ENCODE measurements at places on chromosomes 6 and 20.
A peak's percentile ranks its signal among the peaks of the same experiment; 100 is the strongest.

GRCh38 chr20:53899351-53900167 lies 170.8 kb downstream of the BCAS1 start:
- DNase-seq: peak; percentile 62

DNA sequence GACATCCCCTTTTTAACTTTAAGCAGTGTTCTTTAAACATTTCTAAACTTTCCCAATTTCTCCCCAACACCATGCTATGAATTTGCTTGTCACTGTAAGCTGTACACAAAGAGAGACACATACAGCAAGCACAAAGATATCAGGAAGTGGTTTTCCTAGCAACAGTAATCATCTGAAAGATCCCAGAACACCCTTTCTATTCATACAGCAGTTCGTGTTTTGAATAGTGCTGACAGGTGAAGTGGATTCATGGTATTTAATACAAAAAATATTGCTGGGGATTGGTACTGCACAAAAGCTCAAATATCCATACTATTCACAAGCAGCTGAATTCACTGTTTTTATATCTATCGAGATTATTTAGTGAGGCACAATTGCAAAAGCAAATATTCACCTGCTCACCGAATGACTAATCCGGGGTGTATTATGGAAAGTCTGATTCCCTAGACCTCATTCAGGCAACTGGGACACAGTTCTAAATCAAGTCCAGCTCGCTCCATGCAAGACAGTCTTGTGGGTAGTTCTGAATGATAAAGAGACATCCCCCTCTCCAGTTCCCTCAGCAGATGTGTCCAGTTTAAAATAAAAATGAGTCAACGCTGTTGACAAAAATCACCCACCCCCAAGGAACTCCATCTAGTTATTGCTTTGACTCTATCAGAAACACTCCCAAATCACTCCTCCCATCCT lies 107.1 kb upstream of the TSHZ2 start:
- no peak for DNase-seq

DNA sequence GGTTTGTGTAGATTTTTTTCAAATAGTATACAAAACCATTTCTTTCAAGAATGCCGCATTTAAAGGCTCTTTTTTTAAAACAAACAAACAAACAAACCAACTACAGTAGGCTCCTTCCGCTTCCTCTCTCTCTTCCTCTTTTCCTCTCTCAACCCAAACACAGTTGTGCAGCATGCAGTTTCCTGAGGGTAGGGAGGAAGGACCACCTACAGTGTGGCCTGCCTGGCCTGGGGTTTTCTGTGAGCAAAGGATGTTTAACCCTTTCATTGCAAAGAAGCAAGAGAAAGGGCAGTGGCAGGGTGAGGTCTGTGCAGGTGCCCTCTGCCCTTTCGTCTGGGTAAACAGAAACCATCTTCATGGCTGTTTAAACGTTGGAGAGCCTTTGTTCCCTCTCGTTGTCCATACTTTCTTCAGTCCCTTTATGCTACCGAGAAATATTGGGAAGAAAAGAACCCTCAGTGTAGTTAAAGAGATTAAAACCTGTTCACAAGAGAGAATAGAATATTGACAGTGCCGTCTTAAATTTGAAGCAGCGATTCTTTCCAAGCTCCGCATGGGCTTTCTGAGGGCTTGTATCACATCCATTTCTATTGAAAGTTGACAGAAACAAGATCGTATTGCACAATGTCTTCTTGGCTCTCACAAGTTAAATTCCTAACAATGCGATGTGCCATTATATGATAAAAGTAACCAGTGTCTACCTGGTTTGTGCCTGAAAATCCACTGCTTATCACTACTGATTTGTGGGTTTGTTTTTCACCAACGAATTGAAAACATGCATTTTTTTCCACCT lies 215.5 kb upstream of the SNX9 start:
- DNase-seq: no peak

- DNase-seq: no peak
Observed at GRCh38 chr6:300494-301198, 8.4 kb downstream of the DUSP22 start.

- DNase-seq: no peak
Observed at GRCh38 chr6:35491558-35492257, 5.2 kb downstream of the TEAD3 start.

GRCh38 chr6:41546475-41546865 lies 289 bp downstream of the FOXP4 start:
- DNase-seq: peak; percentile 65

DNA sequence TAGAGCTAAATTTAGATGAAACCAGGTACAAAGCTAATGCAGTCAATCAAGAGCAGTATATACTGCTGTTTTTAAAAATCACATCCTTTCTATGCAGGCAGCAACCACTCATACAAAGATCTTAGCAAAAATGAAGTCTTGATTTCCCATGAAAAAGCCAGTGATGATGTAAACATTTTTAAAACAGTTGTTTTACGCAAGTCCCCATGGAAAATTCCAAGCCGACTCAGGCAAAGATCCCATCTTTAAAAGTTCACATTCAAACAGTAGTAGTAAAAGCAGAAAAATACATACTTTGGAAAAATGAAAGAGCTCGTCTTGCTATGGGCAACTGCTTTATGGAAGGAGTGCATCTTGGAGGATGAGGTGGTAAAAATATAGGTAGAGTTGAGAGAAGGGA lies 84.0 kb downstream of the RCAN2 start:
- no peak for DNase-seq

DNA sequence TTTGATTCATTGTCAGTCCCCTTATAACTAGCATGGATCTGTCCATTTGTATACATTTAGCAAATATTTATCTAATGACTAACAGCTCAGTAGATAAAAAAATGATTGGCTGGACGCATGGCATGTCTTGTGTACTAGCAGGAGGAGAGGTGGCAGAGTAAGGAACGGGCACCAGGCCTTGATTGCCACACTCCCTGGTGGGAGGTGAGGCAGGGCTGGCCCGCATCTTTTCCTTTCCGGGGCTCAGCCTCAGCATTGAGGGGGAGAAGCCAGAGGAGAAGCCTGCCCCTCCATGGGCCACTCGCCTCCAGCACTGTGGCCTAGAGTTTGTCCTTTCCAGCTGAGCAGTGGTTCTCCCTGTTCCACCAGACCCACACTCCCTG lies 84.9 kb upstream of the TMEM181 start:
- no peak for DNase-seq

DNA sequence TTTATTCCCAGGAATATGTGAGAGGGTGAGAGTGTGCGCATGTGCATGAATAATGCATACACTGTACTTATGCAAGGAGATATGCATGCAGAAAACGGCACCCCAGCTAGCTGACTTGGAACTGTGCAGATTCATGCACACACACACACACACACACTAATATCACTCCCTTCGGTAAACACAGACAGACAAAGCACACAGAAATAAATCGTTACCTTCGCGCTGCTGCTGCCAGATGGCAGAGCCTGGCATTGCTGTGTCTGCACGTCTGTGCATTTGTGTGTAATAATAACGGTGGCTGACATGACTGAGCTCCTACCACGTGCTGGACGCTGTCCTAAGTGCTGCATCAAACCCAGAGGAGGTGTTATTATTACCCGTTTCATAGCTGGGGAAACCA lies 36.8 kb downstream of the PREX1 start:
- DNase-seq: no peak

GRCh38 chr6:2984738-2985406 lies 13.5 kb upstream of the SERPINB6 start:
- no peak for DNase-seq

GRCh38 chr6:97049253-97050011 lies 124.9 kb downstream of the KLHL32 start:
- DNase-seq: peak; percentile 4

- no peak for DNase-seq
Observed at GRCh38 chr6:143539106-143539505, 27.6 kb upstream of the FUCA2 start.

DNA sequence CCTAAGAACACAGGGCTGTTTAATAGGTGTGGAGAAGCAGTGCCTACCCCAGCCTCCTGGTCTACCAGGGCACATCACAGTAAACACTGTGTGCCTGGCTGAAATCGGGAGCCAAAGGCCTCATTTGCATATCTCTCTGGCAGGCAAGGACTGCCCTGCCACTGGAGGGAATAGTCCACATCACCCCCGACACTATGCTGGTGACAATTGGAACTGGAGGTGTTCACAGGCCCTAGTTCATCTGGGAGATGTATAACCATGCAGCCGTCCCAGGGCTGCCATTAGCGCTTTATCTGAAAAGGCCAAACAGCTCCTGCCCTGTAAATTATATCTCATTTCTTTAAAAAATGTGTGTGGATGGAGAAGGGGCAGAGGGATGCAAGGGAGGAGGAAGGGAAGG lies 150.3 kb downstream of the LINC00237 start:
- DNase-seq: no peak

GRCh38 chr20:60869625-60870024 lies 382.4 kb upstream of the CDH4 start:
- no peak for DNase-seq

DNA sequence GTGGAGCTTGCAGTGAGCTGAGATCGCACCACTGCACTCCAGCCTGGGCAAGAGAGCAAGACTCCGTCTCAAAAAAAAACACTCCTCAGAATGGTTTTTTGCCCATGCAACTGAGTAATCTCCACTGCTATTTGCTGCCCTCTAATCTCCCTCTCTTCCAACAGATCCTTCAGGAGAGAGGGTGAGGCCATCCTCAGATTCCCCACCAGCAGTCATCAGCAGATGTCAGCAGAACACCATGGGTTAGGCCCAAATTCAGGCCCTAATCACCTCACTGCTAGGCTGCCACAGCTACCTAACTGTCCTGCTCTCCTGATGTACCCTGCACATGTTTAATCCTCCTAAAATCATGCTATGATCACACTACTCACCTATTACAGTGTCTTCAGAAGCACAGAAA lies 63.2 kb upstream of the BEND6 start:
- no peak for DNase-seq

DNA sequence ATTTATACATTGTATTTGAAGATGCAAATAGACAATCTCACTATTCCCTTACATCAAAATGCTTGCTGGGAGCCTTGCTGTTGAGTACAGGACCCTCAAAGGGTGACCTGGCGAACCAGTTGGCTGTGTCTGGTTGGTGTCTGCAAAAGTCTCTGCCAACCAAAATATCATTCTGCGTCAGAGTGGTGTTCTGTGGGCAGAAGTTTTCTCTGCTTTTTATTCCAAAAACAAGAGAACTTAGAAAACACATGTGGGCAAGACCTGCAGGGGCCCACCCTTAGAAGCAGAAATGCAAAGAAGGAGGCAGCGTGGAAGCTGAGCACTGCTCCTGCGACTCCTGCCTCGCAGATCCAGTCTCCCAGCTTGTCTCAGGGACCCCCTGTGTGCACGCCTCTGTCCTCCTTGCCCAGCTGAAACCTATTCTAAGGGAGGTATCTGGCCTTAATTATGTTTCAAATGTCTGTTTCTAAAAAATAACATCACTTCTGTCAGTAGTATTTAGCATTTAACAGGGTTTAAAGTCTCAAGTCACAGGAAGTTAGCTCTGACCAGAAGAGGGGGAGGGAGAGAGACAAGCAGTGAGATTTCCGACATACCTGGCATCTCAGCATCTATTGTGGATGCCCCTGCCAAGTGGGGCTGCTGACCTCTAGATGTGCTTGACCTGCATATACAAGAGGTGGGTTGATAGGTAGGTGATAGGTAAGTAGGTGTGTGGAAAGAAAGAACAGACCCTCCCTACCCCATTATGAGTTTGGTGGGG lies 101.3 kb downstream of the SASH1 start:
- DNase-seq: no peak

DNA sequence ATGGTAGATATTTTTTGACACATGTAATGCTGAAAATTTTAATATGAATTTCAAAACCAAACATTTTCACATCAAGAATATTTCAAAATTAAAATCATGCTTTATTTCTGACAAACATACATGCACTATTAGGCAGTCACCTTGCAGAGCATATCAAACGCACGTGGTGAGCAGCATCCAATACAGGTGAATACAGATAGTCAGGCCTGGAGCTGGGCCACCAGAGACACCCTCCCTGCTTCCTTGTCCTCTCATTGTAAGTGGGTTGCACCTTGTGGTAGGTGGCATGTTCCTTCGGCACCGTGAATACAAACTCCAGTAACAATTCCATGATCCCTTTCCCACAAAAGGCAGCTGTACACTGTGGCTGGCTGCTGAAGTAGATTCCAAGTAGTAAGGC lies 8.9 kb downstream of the REV3L start:
- no peak for DNase-seq

GRCh38 chr20:62993856-62994494 lies 12.8 kb downstream of the BHLHE23 start:
- no peak for DNase-seq

- peak; percentile 42 for DNase-seq
Observed at GRCh38 chr6:36131511-36132245, 1.4 kb downstream of the MAPK13 start.

- DNase-seq: no peak
Observed at GRCh38 chr20:21510414-21511384, 3.2 kb downstream of the NKX2-2 start.

- DNase-seq: no peak
Observed at GRCh38 chr20:40666336-40666735, 22.7 kb downstream of the MAFB start.

DNA sequence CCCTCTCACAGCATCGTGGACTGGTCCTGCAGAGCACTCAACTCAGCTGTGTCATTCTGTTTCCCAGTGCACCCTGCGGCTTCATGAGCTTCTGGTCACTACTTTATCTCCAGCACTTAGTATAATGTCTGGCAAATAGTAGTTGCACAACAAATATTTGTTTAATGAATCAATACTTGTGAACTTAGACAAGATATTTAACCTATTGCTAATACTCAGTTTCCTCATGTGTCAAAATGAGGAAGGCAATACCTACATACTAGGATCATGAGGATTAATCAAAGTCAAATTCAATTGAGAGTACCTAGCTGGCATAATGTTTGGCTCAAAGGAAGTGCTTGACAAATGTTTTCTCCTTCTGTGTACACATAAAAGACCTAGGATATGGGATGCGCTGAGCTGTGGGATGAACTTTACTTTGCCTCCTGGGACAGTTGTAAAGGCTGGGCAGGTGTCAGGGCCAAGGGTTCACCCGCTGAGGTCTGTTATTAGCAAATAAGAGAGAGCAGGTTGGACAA lies 86.3 kb downstream of the FNDC1 start:
- DNase-seq: no peak

GRCh38 chr6:47475319-47475816 lies 2.2 kb upstream of the CD2AP start:
- no peak for DNase-seq

DNA sequence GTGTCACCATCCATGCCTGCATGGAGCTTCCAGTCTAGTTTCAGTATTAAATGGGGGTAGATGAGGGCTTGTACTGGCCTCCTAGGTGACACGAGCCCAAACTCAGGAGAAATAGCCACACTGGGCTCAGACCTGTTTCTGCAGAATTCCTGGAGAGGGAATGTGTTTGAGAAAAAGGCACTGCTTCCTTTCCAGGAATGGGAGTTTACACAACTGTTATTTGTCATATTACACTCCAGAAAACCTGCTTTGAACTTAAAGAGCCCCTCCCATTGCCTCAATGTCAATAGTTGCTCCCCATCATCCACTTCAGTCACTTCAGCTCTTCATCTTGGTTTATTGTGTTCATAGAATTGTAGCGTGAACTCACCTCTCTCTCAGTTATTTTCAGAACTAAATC lies 151.5 kb downstream of the CFAP61 start:
- DNase-seq: no peak

- no peak for DNase-seq
Observed at GRCh38 chr6:169326067-169326799, 72.6 kb upstream of the THBS2 start.

- no peak for DNase-seq
Observed at GRCh38 chr6:100262086-100262485, 202.6 kb downstream of the SIM1 start.
